Gastrocnemius medialis (tissue), 4 donors: ENCODE measurements at places on chromosomes 5 and 9.

DNA sequence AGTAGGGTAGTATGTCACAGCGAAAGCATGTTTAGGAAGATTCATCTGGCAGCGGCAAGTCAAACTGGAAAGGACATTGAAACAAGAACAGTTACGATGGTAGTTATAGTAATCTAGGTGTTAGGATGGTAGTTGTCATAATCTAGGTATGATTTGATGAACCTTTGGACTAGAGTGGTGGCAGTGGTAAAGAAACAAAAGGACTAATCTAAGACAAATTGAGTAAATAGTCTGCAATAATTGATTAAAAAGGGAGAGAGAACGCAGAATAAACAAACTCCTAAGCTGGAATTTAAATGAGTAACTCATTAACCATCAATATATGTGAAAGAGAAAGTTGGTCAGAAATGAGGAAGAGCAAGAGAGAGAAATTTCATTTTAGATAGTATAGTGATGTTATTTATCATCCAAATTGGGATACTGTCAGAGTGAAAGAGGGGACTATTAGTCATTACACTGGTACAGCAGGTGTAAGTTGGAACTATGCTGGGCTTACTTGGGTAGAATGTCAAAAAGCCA is 56.8 kb downstream of the MTREX start:
- DNase-seq: no peak

DNA sequence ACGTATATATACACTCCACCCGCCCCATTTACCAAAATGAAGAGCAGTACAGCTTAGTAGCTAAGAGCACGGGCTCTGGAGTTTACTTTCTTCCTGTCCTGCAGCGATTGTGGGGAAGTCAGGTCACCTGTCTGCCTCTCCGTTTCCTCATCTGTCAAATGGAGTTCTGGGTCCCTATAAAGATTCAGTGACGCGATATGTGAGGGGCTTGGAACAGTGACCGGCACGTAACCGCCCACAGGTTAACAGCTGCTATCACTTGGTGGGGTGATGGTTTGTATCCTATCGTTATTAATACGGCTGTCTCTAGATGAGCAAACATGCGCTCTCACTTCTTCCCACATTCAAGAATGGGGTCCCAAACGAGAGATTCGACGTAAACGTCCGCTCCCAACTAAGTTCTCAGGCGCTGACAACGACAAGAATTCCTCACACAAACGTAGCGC is 426 bp downstream of the FAM114A2 start:
- DNase-seq: peak; percentile 2

- DNase-seq: no peak
Measured at GRCh38 chr5:135246605-135246922, 152.5 kb downstream of the MACROH2A1 start.

- DNase-seq: no peak
Measured at GRCh38 chr5:15525703-15526275, 25.8 kb downstream of the FBXL7 start.

GRCh38 chr9:38092656-38093055 is 23.6 kb upstream of the SHB start:
- DNase-seq: no peak

- no peak for DNase-seq
Measured at GRCh38 chr5:141874262-141874964, 3.8 kb downstream of the PCDH1 start.

- DNase-seq: no peak
Measured at GRCh38 chr5:143010351-143010750, 240.2 kb downstream of the ARHGAP26 start.

GRCh38 chr5:102811972-102812371 is 56.9 kb downstream of the PAM start:
- DNase-seq: no peak

GRCh38 chr9:137812356-137813023 is 65.1 kb upstream of the CACNA1B start:
- no peak for DNase-seq

GRCh38 chr9:88721495-88722279 is 186.7 kb downstream of the NXNL2 start:
- DNase-seq: no peak
